Sciatic nerve (tissue), 2 donors: ENCODE measurements at places on chromosomes 12 and 14.

DNA sequence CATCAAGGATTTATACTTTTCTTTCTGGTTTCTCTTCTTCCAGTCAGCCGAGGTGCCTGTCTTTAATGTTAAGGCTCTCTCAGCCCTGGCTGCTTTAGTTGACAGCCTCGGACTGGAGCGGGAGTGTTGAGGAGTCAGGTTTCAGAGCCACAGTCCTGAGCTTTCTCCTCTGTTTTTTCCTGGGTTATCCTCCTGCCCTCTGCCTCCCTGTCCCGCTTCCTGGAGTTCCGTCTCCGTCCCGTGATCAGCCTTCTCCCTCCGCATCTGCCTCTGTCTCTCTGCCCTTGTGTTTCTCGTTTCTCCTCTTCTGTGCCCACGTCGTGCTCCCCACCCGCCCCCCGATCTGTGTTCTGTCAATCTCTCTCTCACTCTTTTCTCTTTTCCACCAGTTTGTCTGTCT, 33.0 kb downstream of the IQSEC3 start:
- peak; percentile 54 for DNase-seq

DNA sequence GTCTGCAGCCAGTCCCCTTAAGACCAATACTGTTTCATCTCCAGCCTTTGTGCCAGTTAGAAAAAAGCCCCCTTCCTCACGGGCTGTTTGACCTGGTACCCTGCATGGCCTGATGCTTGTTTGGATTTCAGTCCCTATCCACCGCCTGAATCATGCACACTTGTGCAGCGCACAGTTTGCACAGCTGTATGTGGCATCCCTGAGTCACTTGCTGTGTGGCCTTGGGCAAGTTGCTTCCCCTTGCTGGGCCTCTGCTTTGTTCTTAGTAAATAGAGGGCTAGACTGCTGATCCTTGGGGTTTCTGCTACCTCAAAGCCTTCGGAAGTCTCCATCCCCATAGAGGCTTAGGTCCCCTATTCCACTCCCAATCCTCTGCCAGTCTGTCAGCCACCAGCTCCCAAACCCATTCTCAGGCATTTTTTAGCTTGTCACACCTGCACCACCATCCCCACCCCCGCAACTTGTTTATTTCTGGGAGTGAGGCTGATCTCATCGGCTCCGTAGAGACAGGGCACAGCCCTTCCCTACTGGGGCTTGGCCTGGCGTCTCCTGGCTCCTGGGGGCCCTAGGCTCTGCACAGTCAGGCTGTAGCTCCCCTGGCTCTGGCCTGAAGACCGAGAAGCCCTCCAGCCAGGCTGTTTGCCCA, 8.8 kb downstream of the KRT80 start:
- DNase-seq: no peak

- DNase-seq: no peak
Observed at GRCh38 chr12:122837306-122838265, 2.3 kb downstream of the HIP1R start.

DNA sequence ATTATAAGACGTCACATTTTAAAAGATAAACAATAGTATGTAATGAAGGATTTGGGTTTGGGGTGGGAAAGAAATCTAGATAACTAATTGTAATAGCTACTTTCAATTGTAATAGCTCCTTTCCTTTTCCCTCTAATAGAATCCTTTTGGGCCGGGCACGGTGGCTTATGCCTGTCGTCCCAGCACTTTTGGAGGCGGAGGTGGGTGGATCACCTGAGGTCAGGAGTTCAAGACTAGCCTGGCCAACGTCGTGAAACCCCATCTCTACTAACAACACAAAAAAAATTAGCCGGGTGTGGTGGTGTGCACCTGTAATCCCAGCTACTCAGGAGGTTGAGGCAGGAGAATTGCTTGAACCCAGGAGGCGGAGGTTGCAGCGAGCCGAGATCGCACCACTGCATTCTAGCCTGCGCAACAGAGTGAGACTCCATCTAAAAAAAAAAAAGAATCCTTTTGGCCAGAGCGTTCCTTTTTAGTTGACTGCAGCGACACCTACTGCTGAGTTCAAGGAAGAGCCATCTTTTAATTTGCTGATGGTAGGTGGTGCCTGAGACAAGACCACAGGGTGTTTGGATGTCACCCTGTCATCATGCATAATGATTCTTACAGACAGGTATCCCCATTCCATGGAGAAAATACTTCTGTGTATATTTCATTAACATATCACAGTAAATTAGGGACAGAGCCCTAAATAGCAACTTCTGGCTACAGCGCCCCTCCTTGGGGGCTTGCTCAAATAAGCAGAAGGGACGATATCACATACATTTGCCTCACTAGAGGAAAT, 79.5 kb downstream of the ARMH4 start:
- DNase-seq: no peak

DNA sequence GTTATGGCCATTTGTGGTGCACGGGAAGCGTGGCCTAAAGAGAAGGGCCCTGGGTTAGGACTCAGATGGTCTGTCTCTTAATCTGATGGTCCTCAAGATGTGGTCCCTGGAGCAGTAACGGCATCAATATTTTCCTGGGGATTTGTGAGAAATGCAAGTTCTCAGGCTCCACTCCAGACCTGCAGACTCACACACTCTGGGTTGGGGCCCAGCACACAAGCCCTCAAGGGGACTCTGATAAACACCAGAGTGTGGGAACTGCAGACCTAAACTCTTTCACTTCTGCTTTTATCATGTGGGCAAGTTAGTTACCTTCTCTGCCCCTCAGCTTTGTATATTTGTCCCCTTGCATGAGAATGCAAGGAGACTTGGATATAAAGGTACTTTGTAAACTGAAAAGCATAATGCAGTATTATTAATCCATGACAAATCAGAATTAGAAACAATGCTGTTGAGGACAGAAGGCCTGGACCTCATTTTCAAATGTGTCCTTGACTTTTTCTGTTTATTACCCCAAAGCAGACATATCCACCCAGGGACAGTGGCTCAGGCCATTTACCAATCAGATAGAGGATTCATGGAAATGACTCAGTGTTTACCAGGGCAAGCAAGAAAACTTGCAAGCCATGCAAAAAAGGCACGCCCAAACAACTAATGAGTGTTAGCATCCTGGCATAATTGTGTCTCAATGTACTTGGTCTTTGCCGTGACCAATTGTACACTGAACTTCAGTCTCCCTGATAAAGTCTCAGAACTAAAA, 157.0 kb downstream of the ASCL1 start:
- DNase-seq: no peak

DNA sequence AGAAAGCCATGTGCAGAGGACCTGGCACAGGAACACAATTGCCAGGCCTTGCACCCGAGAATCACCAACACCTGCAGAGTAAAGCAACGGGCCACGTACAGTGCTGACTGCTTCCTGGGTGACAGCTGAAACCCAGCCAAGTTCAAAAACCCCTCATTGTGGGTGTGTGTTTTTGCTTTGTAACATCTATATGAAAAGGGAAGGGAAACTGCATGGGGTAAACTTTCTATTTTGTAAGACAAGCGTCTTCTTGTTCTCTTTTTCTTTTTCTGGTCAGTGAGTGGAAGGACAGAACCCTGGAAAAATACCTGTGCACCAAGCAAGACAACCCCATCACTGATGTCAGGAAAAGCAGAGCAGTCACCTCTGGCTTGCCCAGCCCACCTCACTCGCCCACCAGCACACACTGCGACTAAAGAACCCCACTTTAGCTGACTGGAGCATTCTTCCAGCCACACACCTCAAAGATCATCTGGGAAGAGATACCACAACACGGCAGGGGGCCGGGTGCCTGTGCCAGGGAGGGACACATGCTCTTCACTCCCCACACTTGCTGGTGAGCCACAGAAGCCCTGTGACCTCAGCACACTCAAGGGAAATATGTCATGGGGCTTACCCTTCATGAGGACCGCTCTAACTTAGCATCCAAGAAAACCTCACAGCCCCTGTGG, 172.3 kb downstream of the NDUFA12 start:
- no peak for DNase-seq

DNA sequence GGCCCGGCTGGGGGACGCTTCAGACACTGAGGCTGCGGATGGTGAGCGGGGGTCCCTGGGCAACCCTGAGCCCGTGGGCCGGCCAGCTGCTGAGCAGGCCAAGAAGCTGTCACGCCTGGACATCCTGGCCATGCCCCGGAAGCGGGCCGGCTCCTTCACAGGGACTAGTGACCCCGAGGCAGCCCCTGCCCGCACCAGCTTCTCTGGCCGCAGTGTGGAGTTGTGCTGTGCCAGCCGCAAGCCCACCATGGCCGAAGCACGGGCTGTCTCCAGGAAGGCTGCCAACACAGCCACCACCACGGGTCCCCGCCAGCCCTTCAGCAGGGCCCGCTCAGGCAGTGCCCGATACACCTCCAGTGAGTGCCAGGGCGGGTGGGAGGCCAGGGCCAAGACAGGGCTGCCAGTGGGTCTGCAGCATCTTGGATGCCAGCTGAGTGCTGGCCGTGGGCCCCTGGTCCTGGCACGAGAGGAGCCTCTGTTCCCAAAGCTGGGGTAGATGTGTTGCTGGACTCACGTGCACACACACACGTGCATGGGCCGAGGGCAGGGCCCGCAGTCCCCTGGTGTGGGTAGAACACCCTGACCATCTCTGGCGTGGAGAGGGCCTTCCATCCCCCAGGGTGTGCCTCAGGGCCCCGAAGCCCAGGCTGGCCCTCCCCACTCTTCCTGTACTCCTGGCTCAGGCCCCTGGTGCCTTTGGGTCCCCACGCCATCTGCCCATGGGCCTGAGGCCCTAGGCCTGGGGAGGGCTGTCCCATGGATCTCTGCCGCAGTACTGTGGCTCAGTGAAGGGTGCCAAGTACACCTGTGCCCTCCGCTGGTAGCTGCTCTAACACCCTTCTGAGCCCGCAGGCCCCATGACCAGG, 22.8 kb downstream of the CEP170B start:
- peak; percentile 57 for DNase-seq

DNA sequence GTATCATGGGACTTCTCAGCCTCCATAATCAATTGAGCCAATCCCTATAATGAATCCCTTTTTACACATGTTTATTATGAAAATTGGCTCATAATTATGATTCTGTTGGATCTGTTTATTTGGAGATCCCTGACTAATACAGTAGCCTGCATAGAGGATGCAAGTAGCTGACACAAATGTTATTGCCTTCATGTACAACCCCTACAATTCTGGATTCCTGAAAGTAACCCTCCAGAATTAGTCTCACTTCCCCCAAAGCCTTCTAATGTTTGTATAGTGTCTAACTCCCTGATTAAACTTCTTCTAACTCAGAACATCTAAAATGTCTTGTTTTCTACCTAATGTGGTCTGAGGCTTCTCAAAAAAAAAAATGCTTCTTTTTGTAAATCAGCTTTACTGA, 6.6 kb upstream of the SMIM10L1 start:
- no peak for DNase-seq

DNA sequence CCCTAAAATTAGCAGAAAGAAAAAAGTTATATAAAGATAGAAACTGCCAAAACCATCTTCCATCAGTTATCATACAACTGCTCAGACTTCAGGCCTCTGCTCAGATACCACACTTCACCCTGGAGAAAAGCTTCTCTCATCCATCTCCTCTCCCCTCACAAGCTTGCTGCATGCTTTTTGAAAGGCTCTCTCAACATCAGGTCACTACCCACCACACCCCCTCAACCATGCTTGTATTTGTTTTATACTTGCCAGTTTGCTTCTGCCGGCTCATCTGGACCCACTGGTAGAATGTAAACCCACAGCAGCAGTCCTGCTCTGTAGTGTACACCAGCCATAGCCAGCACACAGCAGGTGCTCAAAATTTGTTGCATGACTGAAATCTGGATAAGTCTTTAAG, 8.8 kb downstream of the PPP1CC start:
- DNase-seq: no peak

- DNase-seq: no peak
Observed at GRCh38 chr12:66822961-66823360, 144.1 kb upstream of the GRIP1 start.

DNA sequence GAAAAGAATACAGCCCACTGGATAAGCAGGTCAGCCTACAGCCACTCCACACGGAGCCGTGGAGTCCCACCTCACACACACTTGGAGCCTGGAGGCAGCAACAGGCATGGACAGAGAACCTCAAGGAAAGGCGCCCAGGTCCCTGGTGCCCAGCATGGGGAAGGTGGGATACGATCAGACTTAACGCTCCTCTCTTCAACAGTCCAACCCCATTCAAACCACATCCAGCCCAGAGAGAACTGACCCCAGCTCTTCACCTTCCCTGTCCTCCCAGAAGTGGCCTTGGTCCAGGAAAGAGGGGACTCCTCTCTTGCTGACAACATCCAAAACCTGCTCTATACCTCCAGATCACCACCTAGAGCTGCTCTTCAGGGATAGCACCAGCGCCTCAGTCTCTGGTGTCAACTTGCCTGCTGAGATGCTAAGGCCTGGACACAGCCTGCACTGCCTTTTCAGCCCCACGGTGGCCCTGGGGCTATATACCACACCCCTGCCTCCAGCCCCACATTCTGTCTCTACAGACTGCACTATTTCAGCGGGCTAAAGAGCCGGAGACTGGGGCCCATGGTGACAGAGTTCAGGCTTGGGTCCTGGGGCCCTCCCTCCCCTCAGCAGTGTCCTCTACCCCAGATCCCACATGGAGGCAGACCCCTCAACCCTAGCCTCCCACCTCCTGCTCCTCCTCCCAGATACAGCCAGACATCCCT, 7.0 kb downstream of the ADCY6 start:
- DNase-seq: no peak

DNA sequence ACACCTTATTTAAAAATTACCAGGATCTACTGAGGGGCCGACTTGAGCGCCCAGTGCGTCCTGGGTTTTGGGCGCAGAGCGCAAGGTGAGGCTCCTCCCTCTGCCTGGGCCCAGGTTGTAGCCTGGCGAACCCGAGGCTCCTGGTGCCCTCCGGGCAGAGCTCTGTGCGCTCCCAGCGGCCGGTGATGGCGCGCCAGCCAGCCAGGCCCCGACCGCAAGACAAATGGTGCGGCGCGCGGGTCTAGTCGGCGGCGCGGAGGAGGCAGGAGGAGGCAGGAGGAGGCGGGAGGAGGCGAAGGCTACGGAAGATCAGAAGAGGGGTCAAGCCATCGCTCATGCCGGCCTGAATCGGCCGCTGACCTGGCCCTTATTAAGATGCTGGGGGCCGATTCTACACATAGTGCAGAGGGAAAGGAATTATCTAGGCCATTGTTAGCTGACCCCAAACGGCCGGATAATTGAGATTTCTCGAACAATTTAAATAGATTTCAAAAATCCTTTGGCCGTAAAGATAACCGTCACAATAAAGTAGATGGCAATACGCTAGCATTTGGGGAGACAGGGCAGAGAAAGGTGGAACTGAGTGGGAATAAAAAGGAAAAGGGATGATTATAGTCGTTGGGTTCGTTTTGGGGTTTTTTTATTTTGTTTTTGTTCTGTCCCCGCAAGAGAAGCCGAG, 2.8 kb downstream of the TBX5 start:
- no peak for DNase-seq

DNA sequence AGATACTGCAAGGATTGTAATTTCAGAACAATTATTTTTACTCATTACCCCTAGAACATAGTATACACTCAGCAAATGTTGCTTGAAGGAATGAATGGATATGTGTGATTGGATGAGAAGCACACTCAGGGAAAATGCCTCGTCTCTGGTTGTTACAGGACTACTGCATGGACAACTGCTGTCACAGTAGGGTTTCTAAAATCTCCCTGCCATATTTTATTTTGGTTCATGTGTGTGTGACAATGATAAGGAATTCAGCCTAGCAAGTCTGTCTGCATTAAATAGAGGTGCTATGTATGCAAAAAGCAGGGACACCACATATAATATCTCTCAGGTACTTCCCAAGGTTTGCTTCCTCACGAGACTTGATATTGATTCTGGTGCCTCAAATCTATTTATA, 1.4 kb downstream of the PTPRR start:
- no peak for DNase-seq

- no peak for DNase-seq
Observed at GRCh38 chr12:67942724-67943123, 46.5 kb upstream of the IFNG-AS1 start.

- no peak for DNase-seq
Observed at GRCh38 chr12:1443421-1444141, 150.8 kb downstream of the FBXL14 start.
